ENCODE measurements at places on chromosomes 1 and 21.
A peak's percentile ranks its signal among the peaks of the same experiment; 100 is the strongest.

DNA sequence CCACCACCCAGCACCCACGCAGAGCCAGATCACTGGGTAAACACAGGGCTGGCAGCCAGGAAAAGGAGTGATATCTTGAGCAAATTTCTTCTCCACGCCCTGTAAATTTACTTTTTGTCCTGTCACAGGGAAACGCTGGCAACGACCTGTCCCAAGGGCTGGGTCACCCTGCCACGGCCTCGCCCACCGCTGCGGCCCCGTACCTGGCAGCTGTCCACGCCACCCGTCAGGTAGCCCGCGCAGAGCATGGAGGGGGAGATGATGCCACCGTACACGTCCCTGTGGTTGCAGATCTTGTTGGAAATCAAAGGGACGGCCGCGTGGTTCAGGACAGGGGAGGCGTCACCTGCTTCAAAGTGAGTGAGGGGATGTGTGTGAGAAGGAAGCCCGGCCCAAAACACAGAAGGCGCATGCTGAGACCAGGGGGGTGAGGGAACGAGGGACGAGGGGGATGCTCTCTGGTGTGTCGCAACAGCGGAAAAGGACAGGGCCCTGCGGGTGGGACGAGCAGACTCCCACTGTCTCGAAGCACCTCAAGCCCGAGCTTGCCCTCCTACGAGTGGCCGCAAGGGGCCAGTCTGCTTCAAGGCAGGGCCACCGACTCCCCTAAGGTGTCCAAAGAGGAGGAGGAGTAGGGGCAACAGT is 10.1 kb upstream of the TFF1 start:
- peak; percentile 33 for DNase-seq

- DNase-seq: peak; percentile 32
Observed at GRCh38 chr1:224506141-224506814, 71.7 kb upstream of the WDR26 start.

DNA sequence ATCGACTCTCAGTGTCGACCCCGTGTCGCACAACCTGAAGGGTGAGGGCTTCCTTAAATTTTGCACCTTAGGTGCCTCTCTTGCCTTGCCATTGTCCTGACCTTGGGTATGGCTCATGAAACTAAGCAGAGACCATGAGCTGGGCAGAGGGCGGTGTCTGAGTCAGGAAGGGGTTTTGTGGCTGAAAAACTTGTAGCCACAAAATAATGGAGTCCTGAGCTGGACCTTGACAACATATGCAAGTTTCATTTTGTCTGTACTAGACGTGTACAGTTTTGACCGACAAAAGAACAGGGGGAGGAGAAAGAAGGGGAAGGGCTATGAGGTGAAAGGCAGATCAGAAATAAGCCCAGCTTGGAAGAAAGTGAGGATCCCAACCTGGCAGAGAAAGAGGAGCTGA is 8.3 kb upstream of the RUNX1 start:
- no peak for DNase-seq

DNA sequence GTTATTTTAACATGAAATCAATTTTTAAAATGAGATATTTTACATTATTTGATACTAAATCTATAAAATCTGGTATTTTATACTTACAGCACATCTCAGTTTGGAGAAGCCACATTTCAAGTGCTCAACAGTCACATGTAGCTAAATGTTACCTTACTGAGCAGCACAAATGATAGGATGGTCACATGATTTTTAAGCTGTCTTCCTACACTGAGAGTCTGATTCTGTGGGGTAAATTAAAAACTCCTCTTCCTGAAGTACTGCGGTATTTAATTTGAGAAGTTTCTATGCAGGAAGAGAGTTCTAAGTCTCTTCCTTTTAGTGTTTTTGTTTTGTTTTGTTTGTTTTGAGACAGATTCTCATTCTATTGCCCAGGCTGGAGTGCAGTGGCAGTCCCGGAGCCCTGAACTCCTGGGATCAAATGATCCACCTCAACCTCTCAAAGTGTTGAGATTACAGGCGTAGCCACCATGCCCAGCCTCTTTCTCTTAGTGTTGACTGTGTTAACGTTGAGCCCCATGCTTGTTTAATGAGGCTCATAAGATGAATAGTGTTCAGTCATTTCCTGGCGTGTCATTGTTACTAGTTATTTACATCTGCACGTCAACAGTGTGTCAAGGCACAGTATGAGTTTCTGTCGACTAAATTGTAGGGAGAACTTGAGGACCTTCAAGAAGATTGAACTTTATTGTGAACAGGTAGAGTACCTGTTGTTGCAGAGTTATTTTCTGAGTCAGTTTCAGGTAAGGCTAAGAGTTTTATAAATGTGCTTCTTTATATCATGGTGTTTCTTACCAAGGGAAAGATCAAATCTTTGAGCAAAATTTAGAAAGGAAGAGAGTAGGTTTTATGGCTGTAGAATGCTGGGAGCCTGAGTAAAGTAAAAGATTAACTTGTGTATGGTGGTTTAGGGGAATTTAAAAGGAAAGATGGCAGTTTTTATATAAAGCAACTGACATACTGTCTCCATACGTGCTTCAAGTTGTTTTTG is 3.3 kb downstream of the CNST start:
- DNase-seq: no peak

- DNase-seq: no peak
Observed at GRCh38 chr1:248388426-248388825, 12.9 kb downstream of the OR2T6 start.

- DNase-seq: no peak
Observed at GRCh38 chr1:154626456-154627256, 18.7 kb upstream of the ADAR start.

- DNase-seq: no peak
Observed at GRCh38 chr1:217856342-217857034, 225.3 kb downstream of the SPATA17 start.

- DNase-seq: no peak
Observed at GRCh38 chr1:49971088-49971487, 52.7 kb downstream of the AGBL4 start.

DNA sequence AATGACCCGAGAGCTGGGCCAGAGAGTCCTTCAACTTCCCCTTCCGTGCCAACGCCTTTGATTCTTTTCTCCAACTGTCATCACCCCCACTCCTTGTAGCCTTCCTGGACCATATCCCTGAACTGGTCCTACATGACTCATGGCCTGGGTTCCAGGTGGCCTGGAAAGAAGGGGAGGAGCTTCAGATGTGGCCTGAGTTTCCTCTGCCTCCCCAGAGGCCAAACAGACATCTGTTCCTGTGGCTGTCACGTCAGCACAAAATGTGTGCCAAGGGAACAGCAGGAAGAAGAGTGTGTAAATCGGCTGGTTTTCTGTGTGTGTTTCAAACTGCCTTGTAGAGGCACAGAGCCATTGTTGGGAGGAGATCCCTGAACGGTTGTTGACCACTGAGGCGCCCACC is 24.9 kb upstream of the KIRREL1 start:
- peak; percentile 77 for DNase-seq

- no peak for DNase-seq
Observed at GRCh38 chr1:86365896-86366295, 30.2 kb downstream of the ODF2L start.

DNA sequence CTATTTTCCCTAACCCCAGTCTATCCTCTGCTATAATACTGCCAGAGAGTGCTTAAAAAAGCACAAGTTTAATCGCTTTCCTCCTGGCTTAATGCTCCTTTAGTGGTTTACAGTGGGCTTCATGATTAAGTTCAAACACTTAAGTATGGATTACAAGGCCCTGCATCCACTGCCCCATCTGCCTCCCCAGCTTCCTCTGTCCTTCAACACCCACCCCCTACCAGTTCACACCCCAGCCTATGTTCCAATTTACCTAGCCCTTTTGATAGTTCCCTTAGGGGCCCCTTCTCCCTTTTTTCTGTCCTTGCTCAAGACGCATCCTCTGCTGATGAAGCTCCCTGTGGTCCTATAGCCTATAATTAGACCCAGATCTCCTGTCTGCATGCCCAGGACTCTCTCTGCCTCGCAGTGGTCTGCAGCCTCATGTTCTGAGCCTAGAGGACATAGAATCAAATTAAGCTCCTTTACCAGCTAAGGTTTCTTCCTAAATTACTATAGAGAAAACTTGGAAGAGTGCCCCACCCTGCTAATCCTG is 212.5 kb downstream of the FGGY start:
- DNase-seq: no peak

DNA sequence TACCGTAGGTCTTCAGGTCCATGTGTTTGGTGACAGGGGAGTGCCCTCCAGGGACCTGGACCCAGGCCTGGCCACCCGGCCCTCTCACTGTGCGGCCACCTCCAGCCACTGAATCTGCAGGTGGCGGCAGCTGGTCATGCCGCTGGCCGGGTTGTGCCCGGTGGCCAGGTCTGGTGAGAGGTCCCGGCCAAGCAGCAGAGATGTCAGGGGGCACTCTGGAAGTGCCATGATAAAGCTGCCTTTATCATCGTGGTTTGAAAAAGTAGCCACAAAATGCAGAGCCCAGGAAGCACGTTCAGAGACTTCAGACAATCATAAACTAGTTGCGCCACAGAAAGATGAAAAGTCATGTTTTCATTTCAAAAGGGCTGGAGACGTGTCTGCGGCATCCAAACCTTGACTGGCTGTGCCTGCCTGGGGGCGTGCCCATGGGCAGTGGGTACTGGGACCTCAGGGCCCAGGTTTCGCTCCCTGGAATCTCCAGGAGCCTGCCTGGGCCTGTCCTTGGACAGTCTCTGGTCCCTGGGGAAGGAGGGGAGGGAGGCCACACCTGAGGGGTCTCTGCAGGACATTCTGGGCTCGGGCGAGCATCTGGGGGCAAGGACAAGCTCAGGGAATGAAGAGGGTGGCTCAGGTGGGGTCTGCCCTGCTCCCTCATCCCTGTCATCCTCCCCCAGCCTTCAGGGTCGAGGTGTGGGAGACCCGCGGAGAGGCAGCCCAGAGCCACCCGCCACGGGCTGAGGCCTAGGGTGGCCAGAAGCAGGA is 44.9 kb downstream of the COL18A1 start:
- no peak for DNase-seq

DNA sequence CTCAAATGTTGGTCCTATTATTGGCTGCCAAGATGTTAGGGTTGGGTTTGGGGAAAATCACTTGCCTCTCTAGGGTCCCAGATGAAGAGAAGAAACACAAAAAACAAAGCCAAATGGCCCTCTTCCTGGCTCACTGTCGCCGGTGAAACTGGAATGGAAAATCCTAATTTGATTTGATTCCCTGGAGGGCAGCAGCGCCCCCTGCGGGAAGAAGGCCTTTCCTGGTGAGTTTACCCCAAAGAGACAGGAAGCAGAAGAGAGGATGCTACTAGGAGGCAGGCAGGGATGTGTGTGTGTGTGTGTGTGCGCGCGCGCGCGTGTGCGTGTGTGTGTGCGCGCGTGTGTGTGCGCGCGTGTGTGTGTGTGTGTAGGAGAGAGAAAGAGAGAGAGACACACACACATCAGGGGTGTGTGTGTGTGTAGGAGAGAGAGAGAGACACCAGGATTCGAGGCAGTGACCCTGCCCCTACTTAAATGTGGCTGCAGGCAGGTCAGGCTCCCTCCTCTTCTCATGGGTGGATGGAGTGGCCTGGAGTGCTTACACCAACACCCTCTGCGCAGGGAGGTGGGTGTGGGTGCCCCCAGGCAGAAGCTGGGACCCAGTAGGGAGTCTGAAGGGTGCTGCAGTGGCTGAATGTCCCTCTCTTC is 3.1 kb upstream of the SELENON start:
- DNase-seq: peak; percentile 67

DNA sequence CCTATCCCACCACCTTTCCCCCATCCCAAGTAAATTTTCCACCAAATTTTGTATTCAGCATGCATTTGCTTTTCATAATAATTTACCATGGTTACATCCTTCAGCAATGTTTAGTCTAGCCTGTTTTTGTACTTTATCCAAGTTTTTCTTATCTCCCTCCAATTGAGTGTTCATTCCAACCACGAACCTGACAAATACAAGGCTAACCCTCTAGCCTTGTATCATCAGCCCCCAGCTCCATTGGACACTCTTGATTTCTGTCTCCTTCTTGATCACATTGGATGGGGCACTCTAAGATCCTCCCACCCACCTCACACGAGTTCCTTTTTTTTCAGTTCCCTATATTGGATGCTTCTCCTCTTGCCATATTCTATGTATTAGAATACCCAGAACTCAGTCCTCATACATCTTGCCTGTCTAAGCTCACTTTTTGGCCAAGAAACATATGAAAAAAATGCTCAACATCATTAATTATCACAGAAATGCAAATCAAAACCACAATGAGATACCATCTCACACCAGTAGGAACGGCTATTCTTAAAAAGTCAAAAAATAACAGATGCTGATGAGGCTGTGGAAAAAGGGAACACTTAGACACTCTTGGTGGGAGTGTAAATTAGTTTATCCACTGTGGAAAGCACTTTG is 40.5 kb upstream of the SLC35F3 start:
- DNase-seq: no peak

Data from H4 (cell line).